ENCODE measurements at places on chromosomes 3 and 15. TPM values are rescaled to one million over a fixed set of nuclear protein-coding genes. Genes with fewer than 3 reads are reported as not detected.

OR5K2 gene
- not detected for total RNA-seq

ZNF620 gene
- total RNA-seq = 8.8 TPM

ZFAND6 gene
- 238 TPM for total RNA-seq

CEMIP gene
- total RNA-seq = not detected

GOLGA8R gene
- total RNA-seq = not detected

SLC2A2 gene
- total RNA-seq = not detected

GCNT3 gene
- not detected for total RNA-seq

PRSS50 gene
- total RNA-seq = 0.07 TPM

Measured in H7 (cell line).